ENCODE measurements at places on chromosomes 16 and 17. TPM values are rescaled to one million over a fixed set of nuclear protein-coding genes. Genes with fewer than 3 reads are reported as not detected.

DNA sequence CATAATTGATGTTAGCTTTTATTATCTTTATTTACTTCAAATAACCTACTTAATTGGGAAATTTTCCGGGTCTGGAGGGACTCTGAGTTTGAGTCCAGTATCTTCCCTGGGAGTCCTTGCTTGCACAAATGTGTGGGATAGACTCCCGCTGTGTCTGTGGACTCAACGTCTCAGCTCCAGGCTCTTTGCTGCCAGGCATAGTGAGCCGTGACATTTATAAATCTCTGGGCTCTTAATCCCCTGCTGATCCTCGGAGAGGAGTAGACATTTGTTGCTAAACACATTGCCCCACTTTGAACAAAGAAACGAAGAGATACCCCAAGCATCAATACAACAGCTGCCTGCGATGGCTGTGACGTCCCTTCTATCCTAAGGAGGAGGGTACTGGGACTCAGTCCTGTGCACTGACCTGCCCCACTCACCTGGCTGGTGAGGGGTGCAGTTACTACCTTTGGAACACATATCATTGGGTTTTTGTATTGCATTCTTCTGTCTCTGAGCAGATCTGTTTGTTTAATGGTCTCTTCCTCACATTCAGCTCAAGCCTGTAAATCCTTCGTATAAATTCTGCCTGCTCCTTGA lies 316.9 kb downstream of the HAPSTR1 start:
- no peak overlapping the region for H3K27ac ChIP-seq
- H3K27me3 ChIP-seq = no peaks in the 10 kb centered on the region
- no peak overlapping the region for H3K4me3 ChIP-seq
- H3K36me3 ChIP-seq = no peaks in the 10 kb centered on the region
- no peaks in the 10 kb centered on the region for H3K4me1 ChIP-seq
- no peak for DNase-seq

GRCh38 chr17:68441070-68441770 lies 16.1 kb downstream of the WIPI1 start:
- no peak overlapping the region for H3K4me3 ChIP-seq
- peaks cover 2% of the 10 kb centered on the region for H3K27me3 ChIP-seq
- H3K4me1 ChIP-seq = peaks cover 52% of the 10 kb centered on the region
- peaks cover 11% of the 10 kb centered on the region for H3K36me3 ChIP-seq

DNA sequence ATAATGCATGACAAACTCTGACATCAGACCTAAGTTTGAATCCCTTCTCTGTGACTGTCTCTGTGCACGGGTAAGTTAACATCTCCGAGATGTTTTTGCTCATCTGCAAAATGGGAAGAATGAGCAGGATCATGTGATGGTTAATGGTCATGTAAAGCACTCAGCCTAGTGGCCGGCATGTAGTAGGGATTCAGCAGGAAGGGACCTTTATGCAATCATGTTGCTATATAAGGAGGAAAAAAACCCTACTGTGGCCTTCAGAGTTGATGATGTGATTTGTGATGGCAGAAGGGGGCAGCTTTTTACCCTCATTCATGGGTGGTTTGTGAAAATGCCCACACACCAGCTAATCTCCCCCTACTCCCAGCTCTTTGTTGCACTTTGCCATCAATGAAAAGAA lies 24.1 kb downstream of the CLEC16A start:
- no peak overlapping the region for H3K27ac ChIP-seq
- DNase-seq = no peak
- H3K27me3 ChIP-seq = peaks cover 2% of the 10 kb centered on the region
- H3K4me3 ChIP-seq = no peak overlapping the region

- DNase-seq = no peak
- H3K27me3 ChIP-seq = peaks cover 4% of the 10 kb centered on the region
- H3K4me3 ChIP-seq = no peak overlapping the region
- no peaks in the 10 kb centered on the region for H3K36me3 ChIP-seq
These were observed 35.6 kb upstream of the CACNG4 start for GRCh38 chr17:66928949-66929348.

- peaks cover 2% of the 10 kb centered on the region for H3K27me3 ChIP-seq
- no peaks in the 10 kb centered on the region for H3K36me3 ChIP-seq
- peak overlapping the region; percentile 69 for H3K4me3 ChIP-seq
- no peak overlapping the region for H3K27ac ChIP-seq
- DNase-seq = peak; percentile 80
These were observed 1.4 kb downstream of the HAGHL start for GRCh38 chr16:728131-728889.

MRPL27 gene
- 69.1 TPM for polyA plus RNA-seq
